Progenitor cell of endocrine pancreas (in vitro differentiated cells): ENCODE measurements at places on chromosomes 5 and 9. TPM values are rescaled to one million over a fixed set of nuclear protein-coding genes. Genes with fewer than 3 reads are reported as not detected.

PCDHA11 gene
- total RNA-seq: 10.0 and 10.5 TPM in 2 replicates

PURA gene
- 7.0 and 7.7 TPM in 2 replicates for total RNA-seq

SPATA31D4 gene
- total RNA-seq: not detected in 2 replicates

MYMK gene
- total RNA-seq: not detected in 2 replicates

CCDC183 gene
- 9.0 and 9.5 TPM in 2 replicates for total RNA-seq

SEMA4D gene
- 63.1 and 65.3 TPM in 2 replicates for total RNA-seq

OLFML2A gene
- 2.2 and 2.5 TPM in 2 replicates for total RNA-seq

PAPPA gene
- 0.33 and 0.36 TPM in 2 replicates for total RNA-seq

LCN15 gene
- total RNA-seq: not detected in 2 replicates

RUFY1 gene
- 69.1 and 71.2 TPM in 2 replicates for total RNA-seq

IL5 gene
- not detected in 2 replicates for total RNA-seq

NOXA1 gene
- total RNA-seq: 15.3 and 16.3 TPM in 2 replicates

PCDHB12 gene
- 5.4 and 7.2 TPM in 2 replicates for total RNA-seq

DNA sequence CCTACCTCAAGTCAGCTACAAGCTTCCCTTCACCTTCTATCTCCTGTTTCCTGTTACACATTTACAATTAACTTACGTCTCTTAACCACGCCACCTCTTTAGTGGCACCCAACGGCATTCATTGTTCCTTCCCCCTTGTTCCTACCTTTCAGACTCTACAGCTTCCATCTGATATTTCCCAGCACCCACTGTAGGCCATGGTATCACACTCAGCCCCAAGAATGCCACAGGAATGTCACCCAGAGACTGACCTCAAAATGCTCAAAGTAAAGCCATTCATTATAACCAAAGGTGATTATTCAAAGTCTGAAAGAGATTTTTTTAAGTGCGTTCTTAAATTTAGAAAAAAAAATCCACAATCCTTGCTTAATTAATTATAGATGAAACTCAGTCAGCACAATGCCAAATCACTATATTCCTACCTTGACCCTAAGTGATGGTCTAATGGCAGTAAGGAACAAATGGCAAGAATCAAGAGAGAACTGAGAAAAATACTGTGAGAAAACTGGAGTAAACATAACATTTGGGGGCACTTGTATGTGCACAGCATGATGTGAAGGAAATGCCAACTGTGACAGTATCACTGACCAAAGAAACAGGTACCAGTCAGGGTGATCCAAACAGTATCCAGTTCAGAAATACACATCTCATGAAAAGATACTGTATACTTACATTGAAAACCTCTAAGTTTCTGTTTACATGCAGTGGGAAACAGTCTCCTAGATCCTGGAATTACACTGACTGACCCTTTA lies 52.1 kb downstream of the CTNND2 start:
- H3K36me3 ChIP-seq: peaks cover 10% of the 10 kb centered on the region
- no peak overlapping the region for H3K27ac ChIP-seq
- H3K4me3 ChIP-seq: no peak overlapping the region

- no peak overlapping the region for H3K27ac ChIP-seq
- peaks cover 20% of the 10 kb centered on the region for H3K4me1 ChIP-seq
- no peak overlapping the region for H3K4me3 ChIP-seq
- no peak for DNase-seq
- peaks cover 4% of the 10 kb centered on the region for H3K36me3 ChIP-seq
Measured at GRCh38 chr9:131986576-131986975, 93.1 kb downstream of the MED27 start.

- H3K4me3 ChIP-seq: no peak overlapping the region
- H3K4me1 ChIP-seq: no peaks in the 10 kb centered on the region
- H3K27me3 ChIP-seq: no peaks in the 10 kb centered on the region
- no peak for DNase-seq
Measured at GRCh38 chr9:114450833-114451706, 54.2 kb downstream of the WHRN start.

GRCh38 chr5:151886546-151887275 lies 37.9 kb downstream of the GLRA1 start:
- DNase-seq: no peak
- no peaks in the 10 kb centered on the region for H3K36me3 ChIP-seq
- peaks cover 19% of the 10 kb centered on the region for H3K4me1 ChIP-seq
- no peak overlapping the region for H3K4me3 ChIP-seq
- H3K27me3 ChIP-seq: peaks cover 4% of the 10 kb centered on the region
- no peak overlapping the region for H3K27ac ChIP-seq

DNA sequence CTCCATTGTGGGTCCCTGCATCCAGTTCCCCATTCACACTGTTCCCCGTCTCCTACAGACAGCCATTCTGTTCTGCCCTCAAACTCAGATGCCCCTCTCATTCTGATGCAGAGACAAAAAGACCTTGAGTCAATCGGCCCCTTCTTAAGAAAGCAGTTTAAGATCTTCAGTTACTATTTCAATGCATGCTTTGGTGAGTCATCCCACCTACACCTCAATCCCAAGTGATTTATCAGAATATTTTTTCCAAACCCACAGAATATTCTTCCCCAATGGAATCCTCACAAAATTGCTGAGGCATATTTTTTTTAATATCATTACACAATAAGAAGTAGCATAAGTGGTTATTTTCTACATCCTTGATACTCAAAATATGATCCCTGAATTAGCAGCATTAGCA lies 92.4 kb upstream of the SLC1A1 start:
- H3K4me1 ChIP-seq: peaks cover 2% of the 10 kb centered on the region
- no peaks in the 10 kb centered on the region for H3K27me3 ChIP-seq
- no peak for DNase-seq
- H3K36me3 ChIP-seq: peaks cover 1% of the 10 kb centered on the region

DNA sequence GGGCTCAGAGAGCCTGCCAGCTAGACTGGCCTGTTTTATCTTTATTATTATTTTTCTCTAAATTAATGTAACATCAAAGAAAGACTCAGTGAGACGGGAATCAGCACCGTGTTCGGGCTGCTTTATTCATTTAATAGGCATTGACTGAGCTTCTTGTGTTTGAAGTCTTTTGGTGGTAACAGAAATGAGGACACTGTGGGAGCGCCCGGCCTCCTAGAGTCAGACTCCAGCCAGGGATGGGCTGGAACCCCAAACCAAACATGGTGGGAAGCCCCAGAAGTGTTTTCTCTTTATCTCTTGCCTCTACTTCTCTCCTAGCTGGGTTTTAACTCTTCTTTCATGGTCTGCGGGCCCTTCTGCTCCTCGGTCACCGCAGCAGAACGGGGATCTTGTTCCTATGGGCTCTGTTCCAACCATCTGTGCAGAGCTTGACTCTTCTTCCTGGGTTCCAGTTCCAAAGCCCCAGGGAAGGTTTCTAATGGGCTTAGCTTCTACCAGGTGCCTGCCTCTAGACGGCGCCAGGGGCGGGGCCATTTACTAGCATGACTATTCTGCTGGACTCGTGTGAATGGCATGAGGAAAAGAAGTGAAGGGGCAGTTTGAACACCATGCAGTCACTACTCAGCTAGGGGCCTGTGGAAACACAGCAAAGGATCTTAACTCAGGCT lies 123.8 kb downstream of the FGF18 start:
- no peak for DNase-seq
- no peaks in the 10 kb centered on the region for H3K36me3 ChIP-seq
- H3K27me3 ChIP-seq: peaks cover 9% of the 10 kb centered on the region
- H3K27ac ChIP-seq: no peak overlapping the region
- H3K4me1 ChIP-seq: no peaks in the 10 kb centered on the region

GRCh38 chr9:116020146-116020545 lies 133.4 kb upstream of the PAPPA start:
- DNase-seq: no peak
- H3K27me3 ChIP-seq: no peaks in the 10 kb centered on the region
- H3K27ac ChIP-seq: no peak overlapping the region
- H3K4me3 ChIP-seq: no peak overlapping the region
- no peaks in the 10 kb centered on the region for H3K36me3 ChIP-seq
- no peaks in the 10 kb centered on the region for H3K4me1 ChIP-seq

GRCh38 chr5:76240336-76240735 lies 157.2 kb downstream of the SV2C start:
- H3K27ac ChIP-seq: peak overlapping the region; percentile 39
- no peaks in the 10 kb centered on the region for H3K36me3 ChIP-seq
- H3K4me1 ChIP-seq: peaks cover 2% of the 10 kb centered on the region
- DNase-seq: no peak

DNA sequence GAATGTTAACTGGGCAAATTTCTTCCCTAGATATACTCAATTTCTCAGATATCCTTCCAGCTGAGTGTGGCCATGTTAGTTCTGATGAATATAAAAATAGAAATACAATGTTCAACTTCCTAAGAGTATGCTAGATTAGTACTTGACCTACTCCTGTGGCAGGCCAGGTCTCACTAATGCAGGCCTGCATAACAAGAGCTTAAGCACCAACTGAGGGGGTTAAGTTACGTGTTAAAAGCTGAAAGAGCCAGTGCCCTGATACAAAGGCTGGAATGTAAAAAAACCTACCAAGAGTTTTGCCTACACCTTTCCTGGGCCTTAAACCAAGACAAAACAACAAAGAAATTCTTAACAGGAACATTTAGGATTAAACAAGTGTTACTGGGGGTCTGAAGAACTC lies 102.8 kb downstream of the MRPS30 start:
- no peaks in the 10 kb centered on the region for H3K36me3 ChIP-seq
- no peak for DNase-seq
- no peaks in the 10 kb centered on the region for H3K27me3 ChIP-seq
- H3K4me3 ChIP-seq: no peak overlapping the region

DNA sequence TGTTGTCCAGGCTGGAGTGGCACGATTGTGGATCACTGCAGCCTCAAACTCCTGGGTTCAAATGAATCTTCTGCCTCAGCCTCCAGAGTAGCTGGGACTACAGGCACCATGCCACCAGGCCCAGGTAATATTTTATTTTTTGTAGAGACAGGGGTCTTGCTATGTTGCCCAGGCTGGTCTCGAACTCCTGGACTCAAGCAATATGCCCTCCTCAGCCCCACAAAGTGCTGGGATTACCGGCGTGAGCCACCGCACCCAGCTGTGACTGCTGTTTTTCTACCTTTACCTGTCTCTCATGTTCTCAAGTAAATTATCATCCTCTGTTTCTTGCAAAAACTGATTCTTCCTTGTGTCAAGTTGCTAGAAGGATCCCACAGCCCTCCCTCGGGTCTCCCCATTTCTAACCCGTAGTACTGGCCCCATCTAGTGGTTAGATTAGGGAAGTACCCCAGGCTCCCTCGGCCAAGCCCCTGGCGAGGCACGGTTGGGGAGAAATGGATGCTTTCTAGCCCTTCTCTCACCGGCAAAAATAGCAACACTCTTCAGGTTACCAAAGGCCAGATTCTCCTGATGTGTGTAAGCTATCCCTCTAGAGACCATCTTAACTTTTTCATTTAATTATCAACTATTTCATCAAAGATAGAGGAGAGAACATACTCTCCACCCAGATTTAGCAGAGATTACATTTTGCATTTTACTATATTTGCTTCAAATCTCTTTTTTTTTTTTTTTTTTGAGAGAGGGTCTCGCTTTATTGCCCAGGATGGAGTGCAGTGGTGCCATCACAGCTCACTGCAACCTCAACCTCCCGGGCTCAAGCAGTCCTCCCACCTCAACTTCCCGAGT lies 19.2 kb upstream of the TOR1B start:
- H3K36me3 ChIP-seq: no peaks in the 10 kb centered on the region
- DNase-seq: peak; percentile 72
- peaks cover 29% of the 10 kb centered on the region for H3K27me3 ChIP-seq
- H3K4me3 ChIP-seq: no peak overlapping the region
- no peak overlapping the region for H3K27ac ChIP-seq

- no peak overlapping the region for H3K4me3 ChIP-seq
- no peak for DNase-seq
- no peaks in the 10 kb centered on the region for H3K36me3 ChIP-seq
- H3K27ac ChIP-seq: no peak overlapping the region
Measured at GRCh38 chr5:76393035-76393680, 9.9 kb upstream of the IQGAP2 start.

- no peak for DNase-seq
- H3K27me3 ChIP-seq: no peaks in the 10 kb centered on the region
- H3K36me3 ChIP-seq: peaks cover 6% of the 10 kb centered on the region
- H3K4me1 ChIP-seq: no peaks in the 10 kb centered on the region
- H3K4me3 ChIP-seq: no peak overlapping the region
- H3K27ac ChIP-seq: no peak overlapping the region
Measured at GRCh38 chr5:96683810-96684209, 21.6 kb downstream of the CAST start.

GRCh38 chr9:100058699-100059579 lies 39.9 kb downstream of the ERP44 start:
- H3K27me3 ChIP-seq: no peaks in the 10 kb centered on the region
- H3K36me3 ChIP-seq: peaks cover 9% of the 10 kb centered on the region
- H3K4me3 ChIP-seq: no peak overlapping the region
- no peak overlapping the region for H3K27ac ChIP-seq

DNA sequence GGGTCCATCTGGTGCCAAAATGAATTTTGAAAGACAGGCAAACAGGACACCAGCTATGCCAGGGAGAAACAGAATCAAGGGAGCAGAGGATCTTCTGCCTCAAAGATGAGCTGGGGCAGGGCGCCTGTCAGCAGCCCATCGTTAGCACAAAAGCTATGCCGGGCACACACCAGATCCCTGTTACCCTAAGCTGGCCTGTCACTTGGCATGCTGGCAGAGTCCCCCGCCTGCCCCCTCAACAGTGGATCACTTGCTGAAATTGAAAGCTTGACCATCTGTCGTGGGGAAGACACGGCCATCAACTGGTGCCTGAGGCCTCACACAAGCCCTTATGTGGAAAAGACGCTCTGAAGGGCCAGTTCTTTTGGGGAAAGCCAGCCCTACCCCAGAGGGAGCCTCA lies 256.4 kb downstream of the EBF1 start:
- no peaks in the 10 kb centered on the region for H3K36me3 ChIP-seq
- H3K4me3 ChIP-seq: no peak overlapping the region
- peaks cover 15% of the 10 kb centered on the region for H3K4me1 ChIP-seq
- H3K27me3 ChIP-seq: peaks cover 54% of the 10 kb centered on the region
- DNase-seq: no peak

DNA sequence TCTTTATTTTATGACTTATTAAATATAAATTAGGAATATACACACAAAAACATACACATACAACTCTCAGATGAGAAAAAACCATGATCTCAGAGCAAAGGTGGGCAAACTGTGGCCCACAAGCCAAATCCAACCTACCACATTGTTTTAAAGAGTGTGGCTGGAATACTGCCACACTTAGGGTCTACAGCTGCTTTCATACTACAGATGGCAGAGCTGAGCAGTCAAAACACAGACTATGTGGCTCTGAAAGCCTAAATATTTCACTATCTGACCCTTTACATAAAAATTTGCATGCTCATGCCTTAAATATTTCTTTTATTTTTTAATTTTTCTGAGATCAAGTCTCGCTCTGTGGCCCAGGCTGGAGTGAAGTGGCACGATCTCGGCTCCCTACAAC lies 28.3 kb downstream of the LEAP2 start:
- peaks cover 29% of the 10 kb centered on the region for H3K36me3 ChIP-seq
- DNase-seq: no peak
- no peaks in the 10 kb centered on the region for H3K27me3 ChIP-seq
- no peak overlapping the region for H3K4me3 ChIP-seq
- peaks cover 4% of the 10 kb centered on the region for H3K4me1 ChIP-seq
- no peak overlapping the region for H3K27ac ChIP-seq

GRCh38 chr5:39369123-39369815 lies 5.0 kb upstream of the C9 start:
- DNase-seq: no peak
- no peaks in the 10 kb centered on the region for H3K27me3 ChIP-seq
- H3K4me1 ChIP-seq: peaks cover 23% of the 10 kb centered on the region

GRCh38 chr9:3758816-3759576 lies 233.2 kb upstream of the RFX3 start:
- peaks cover 1% of the 10 kb centered on the region for H3K36me3 ChIP-seq
- H3K27me3 ChIP-seq: no peaks in the 10 kb centered on the region
- peaks cover 31% of the 10 kb centered on the region for H3K4me1 ChIP-seq
- no peak overlapping the region for H3K4me3 ChIP-seq

- H3K27me3 ChIP-seq: peaks cover 44% of the 10 kb centered on the region
- DNase-seq: no peak
- no peaks in the 10 kb centered on the region for H3K36me3 ChIP-seq
- no peak overlapping the region for H3K27ac ChIP-seq
- peaks cover 11% of the 10 kb centered on the region for H3K4me1 ChIP-seq
Measured at GRCh38 chr5:158884827-158885518, 214.7 kb downstream of the EBF1 start.
